ENCODE measurements at places on chromosomes 12 and 14.

DNA sequence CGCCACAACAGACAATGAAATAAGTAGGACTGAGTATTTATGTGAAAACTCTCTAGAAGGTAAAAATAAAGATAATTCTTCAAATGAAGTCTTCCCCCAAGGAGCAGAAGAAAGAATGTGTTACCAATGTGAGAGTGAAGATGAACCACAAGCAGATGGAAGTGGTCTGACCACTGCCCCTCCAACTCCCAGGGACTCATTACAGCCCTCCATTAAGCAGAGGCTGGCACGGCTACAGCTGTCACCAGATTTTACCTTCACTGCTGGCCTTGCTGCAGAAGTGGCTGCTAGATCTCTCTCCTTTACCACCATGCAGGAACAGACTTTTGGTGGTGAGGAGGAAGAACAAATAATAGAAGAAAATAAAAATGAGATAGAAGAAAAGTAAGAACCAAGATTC is 82.7 kb downstream of the VEZT start:
- no peak for DNase-seq

DNA sequence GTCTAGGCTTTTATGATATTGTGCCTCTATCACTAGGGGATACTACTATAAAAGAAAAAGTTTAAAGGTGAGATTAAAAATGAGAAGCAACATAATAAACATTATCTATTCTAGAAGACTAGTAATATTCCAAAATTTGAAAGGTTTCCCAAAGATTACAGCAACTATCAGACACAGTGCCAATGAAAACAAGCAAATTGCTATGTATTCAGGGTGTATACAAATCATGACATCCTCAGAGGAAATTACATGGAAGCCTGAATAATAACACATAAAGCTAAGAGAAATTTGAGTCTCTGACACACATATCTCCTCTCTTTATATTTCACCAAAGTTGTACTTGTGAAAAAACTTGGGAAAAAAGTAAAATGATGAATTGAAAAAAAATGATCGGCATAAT is 327.0 kb downstream of the SEC23A start:
- DNase-seq, result no peak

DNA sequence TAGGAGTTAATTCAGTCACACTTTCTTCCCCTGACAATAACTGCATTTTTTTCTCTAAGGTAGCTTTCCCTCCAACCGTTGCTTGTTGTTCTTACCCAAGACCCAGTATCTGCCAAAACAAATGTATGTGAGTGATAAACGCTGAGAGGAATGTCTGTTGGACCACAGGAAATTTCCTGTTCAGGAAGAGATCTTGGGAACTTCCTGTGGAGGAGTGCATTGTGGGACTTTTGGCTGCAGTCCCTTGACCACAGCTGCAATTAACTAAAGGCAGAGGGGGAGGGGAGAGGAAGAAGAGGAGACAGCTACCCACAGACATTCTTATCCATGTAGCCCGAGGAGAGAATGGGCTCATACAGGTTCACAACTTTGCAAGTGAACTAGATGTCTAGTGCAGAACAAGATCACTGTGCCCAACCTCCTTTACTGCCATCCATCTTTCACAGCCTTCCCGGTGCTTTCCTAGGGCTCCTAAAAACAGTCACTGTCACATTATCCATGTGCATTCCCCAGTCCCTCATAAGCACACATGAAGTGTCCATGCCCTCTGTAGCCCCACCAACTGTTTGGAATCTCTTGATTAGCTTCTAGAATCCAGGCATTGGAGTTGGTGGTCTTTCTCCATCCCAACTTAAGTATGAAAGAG is 149.5 kb downstream of the ETV6 start:
- DNase-seq, result peak; percentile 96

DNA sequence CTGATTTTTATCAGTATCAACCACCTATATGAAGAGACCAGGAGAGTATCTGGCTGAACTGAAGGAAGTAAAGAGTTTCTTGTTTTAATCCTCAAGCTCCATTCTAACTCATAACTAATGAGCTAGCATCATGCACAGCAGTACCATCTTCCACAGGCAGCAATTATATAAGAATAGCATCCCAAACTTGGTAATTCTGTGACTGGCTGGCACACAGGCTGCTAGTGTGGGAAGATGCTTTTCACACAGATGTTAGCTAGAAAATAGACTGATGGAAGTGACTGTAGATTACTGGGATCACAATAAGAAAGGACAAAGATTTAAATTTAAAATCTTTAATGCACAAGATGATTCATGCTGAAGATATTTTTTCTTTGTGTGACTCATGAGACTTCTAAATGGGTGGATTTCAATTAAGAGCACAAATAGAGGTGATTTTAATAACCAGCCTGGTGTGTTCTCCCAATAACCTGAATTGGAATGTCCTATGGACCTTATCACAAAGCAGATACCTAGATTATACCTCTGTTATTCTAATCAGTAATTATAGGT is 417.7 kb upstream of the ATXN7L3B start:
- no peak for DNase-seq

DNA sequence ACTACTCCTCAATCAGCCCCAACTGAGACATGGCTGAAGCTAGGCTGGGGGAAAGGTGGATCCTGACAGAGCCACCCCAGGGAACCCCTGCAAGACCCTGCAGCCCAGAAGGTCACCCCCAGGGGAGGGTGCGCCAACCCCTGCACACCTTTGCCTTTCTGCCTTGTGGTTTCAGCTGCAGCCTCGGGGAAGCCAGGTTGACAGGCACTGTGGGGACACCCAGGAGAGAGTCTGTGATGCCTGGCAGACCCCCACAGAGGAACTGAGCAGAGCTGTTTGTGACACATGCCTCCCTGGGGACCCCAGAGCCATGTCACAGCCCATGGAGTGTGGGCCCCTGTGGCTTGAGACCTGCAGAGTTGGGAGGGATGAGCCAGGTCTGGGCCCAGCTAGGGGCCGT is 11.8 kb upstream of the HHIPL1 start:
- no peak for DNase-seq

GRCh38 chr12:109131154-109132050 is 15.0 kb downstream of the ACACB start:
- no peak for DNase-seq

- no peak for DNase-seq
Observed at GRCh38 chr12:101653030-101653429, 44.4 kb upstream of the CHPT1 start.

DNA sequence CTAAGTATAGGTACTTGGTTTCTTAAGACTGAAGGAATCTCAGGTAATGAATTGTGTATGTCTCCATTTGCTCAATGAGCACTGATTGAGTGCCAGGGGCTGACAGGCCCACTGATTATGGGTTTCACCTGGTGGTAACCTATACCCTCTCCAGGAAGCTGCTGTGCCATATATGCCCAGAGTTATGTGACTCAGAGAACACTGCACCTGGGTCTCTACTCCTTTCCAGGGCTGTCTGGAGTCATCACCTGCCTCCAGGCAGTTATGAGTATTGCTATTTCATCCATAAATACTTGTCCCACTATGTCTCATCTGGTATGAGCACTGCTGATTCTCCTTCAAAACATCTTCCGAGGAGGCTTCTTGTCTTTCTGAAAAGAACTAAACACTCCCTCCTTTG is 692.9 kb downstream of the BCL11B start:
- DNase-seq, result no peak

GRCh38 chr12:110744601-110745264 is 2.0 kb upstream of the PPP1CC start:
- DNase-seq, result no peak

- peak; percentile 82 for DNase-seq
Observed at GRCh38 chr14:99127651-99128167, 144.3 kb downstream of the BCL11B start.

DNA sequence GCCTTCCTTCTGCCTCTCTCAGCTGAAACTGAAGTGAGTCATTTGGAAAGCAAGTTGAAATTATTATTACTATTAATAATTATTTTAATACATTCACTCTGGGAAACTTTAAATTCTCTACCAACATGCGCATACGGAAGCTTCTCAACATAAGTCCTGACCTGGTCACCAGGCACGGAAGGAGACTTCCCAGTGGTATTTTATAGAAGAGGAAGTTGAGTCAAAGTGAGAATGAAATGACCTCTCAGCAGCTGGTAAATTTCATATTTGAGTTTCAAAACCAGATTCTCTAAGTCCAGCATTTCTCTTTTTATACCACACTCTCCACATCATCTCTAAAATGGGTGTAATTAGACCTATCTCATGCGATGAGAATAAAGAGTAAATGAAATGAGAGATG is 747.4 kb downstream of the VRK1 start:
- DNase-seq, result no peak

DNA sequence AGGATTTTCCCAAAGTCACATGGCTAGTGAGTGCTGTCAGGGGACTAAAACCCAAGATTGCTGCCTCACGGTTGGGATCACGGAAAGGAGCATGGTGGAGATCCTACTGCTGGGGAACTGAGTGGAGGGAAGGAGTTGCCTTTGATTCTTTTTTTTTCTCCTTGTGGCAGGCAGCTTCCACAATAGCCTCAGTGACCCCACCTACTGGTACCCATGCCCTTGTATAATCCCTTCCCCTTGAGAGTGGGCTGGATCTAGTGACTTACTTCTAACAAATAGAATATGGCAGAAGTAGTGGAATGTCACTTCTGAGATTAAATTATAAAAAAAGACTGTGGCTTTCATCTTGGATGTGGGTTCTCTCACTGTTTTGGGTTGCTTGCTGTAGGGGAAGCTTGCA is 135.7 kb downstream of the DICER1 start:
- no peak for DNase-seq

DNA sequence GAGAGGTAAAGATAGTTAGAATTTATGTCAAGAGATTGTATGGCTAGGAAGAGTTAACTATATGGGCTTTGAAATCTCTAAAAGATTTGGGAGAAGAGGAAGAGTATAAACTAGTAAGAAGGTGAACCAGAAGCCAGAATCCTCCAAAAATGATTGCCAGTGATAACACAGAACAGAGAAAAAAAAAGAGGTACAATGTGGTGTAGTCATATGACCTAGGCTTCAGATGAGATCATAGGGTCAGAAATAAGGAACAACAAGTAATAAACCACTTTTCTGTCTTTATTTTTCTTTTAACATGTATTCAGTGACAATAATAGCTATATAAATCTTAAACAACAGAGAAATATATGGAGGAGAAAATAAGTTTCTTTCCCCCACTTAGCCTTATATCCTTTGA is 2.0 kb upstream of the NECAP1 start:
- DNase-seq, result no peak

DNA sequence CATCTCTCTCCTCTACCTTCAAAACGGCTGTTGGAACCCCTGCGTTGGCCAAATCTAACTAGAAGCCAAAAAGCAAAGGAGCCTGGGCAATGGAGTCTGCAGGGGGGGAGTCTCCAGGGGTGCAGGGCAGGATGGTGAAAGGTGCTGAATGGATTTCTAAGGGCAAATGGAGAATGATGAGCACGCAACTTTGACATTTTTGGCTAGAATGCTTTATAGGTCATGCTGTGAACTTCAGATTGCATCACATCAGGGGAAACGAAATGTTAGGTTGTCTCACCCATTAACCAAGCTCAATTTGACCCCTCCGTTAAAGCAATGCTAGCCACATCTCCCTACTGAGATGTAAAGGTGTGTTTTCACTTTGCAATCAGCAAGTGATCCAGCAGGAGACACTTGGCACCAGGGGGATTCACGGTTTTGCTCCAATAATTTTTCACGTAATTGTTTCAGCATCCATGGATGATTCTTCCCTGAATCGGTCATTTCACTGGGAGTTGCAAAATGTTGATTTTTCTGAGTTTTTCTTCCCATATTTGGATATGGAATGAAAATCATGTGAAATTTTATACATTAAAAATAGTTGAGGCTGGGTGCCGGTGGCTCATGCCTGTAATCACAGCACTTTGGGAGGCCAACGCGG is 78.0 kb upstream of the MDM1 start:
- DNase-seq, result no peak

DNA sequence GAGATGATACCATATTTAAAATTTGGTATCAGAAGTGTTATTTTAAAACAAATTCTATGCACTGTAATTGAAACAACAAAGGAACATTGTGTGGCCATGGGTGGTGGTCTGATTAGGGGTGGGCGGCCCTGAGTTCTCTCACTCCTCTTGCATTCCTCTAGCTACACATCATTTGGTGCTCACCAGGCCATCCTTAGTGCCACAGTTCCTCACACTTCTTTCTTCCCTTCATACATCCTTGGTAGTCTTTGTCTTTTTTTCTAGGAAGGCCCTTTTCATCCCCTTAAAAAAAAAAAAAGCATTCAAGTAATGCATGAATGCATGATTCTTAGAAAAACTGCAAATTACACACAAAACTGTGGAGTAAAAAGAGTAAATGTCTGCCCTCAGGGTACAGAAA is 2.4 kb upstream of the MANSC4 start:
- no peak for DNase-seq

All from fibroblast of skin of abdomen (primary cell).